ENCODE measurements at places on chromosomes 7 and 10.

DNA sequence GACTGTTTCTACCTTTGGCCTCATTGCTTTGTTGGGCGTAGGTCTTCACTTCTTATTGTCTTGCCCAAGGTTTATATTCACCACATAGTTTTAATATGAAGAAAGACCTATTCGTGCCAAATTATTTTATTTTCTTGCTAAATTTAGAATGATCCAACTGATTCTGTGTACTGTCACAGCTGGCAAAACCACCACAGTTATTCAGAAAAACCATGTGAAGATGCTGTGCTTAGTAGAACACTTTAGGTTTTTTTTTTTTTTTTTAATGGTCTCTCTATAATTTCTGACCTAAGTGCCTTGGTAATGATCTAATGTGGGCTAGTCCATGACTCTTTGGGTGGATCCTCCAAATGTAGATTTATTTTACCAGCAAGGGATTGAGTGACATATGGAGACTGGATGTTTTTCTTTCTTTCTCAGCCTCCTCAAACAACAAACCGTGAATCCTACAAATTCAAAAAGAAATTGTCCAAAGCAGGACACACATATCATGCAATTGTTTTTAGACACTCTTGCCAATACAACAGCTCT lies 243.8 kb downstream of the DYNC1I1 start:
- no peak for DNase-seq

DNA sequence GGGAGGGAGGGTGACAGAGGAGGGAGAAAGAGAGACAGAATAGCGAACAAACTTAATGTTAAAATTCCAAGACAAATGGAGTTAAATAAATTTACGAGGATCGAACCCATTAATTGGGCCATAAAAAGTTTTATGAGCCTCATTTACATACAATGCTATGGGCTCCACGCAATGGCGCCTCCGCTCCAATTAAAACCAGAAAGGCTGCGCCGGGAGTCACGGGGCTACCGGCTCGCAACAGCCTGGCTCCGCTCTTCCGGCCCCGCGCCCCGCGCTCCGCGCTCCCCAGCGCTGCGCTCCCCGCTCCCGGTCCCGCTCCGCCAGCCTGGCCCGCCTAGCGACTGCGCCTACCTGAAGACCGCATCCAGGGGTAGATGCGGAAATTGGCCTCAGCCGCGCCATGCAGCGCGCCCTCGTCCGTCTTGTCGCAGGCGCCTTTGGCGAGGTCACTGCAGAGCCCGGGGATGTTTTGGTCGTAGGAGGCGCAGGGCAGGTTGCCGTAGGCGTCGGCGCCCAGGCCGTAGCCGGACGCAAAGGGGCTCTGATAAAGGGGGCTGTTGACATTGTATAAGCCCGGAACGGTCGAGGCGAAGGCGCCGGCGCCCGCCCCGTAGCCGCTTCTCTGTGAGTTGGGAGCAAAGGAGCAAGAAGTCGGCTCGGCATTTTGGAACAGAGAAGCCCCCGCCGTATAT lies 513 bp downstream of the HOXA7 start:
- no peak for DNase-seq

GRCh38 chr7:118300177-118300576 lies 75.7 kb downstream of the ANKRD7 start:
- no peak for DNase-seq

DNA sequence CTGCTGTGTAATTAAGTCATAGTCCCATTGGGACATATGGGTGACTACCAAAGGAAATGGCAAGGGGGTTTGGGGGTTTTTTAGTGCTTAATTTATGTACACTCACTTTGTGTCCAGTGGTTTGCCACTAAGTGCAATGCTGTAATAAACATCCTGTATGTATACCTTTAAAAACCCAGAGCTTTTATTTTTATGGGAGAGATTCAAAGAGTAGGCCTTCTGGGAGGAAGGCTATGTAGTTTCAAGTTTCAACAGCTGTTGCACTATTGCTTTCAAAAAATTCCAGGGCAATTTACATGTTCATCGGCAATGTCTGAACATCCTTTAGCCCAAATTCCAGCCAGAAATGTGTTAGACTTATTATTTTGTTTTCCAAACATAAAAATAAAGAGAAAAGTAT lies 744.7 kb downstream of the XPNPEP1 start:
- DNase-seq, result no peak

- no peak for DNase-seq
Observed at GRCh38 chr7:135856356-135857144, 107.9 kb upstream of the FAM180A start.

DNA sequence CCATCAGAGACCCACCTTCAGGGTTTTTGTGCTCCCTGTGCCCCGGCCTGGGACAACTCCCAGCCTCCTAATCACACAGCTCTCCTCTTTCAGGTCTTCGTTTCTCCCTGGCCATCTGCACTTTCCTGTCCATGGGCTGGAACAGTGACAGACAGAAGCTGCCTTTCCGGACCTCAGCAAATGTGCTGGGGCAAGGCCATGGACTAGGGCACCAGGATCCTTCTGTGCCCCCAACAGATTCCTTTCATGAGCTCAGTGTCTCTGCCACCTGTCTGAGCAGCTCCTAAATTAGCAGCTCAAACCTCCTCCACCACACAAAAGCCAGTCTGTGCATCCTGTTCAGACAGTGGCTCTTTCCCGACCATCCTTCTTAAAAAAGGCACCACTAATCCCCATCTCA lies 41.9 kb upstream of the FRMD4A start:
- DNase-seq, result no peak

- DNase-seq, result no peak
Observed at GRCh38 chr7:44801890-44802289, 5.4 kb downstream of the PPIA start.

- DNase-seq, result no peak
Observed at GRCh38 chr10:73941300-73941699, 30.4 kb downstream of the PLAU start.

DNA sequence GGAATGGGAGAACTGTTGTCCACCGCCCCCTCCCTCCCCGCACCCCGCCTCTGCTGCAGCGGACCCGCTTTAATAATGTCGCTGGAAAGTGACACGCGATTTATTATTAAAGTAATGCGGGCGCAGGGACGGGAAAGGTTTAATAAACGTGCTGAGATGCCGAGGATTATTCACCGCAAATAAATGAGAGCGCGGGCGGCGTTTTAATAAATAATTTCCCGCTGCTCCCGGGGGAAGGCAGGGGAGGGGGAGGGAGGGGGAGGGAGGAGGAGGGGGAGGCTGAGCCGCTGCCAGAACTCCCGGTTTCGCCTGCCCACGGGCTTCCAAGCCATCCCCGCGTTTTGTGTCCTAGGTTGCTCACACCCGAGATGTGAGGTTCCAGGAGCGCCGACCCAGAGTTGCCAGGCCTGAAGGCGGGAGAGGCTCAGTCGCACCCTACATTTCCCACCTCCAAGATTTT lies 5.1 kb downstream of the KAZALD1 start:
- no peak for DNase-seq

DNA sequence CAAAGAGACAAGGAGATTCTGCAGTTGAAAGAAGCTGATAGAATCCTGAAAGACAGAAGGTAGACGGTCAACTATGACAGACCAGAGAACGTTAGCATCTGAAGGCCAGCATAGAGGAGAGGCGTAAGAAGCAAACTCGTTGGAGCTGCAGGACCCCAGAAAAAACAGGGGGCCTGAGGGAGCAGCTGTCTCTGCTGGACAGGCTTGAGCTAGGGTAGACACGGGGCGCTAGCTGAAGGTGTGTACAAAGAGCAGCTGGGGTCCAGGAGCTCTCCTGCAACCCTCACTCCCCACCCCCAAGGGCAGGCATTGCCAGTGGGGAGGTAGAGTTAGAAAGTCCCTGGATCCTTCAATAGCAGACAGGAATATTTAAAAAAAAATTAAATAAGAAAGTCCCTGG lies 14.6 kb upstream of the GDI2 start:
- no peak for DNase-seq

- peak; percentile 64 for DNase-seq
Observed at GRCh38 chr10:70272925-70273316, 10.9 kb downstream of the NPFFR1 start.

DNA sequence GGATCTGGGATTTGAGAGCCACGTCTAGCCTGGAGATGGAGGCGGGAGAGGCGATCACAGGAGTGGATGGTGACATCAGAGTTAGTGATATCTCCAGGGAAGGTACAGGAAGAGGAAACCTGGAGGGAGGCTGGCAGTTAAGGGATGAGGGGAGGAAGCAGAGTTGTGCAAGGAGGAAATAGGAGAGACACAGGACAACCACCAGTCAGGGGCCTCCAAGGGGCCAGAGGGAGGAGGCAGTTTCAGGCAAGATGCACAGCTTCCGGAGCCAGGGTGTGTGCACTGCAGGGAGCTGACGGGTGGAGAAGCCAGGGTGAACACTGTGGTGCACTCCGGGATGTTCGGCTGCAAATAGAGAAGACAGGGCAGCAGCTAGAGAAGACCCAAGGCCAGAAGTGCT lies 141.2 kb downstream of the GLI3 start:
- DNase-seq, result no peak

DNA sequence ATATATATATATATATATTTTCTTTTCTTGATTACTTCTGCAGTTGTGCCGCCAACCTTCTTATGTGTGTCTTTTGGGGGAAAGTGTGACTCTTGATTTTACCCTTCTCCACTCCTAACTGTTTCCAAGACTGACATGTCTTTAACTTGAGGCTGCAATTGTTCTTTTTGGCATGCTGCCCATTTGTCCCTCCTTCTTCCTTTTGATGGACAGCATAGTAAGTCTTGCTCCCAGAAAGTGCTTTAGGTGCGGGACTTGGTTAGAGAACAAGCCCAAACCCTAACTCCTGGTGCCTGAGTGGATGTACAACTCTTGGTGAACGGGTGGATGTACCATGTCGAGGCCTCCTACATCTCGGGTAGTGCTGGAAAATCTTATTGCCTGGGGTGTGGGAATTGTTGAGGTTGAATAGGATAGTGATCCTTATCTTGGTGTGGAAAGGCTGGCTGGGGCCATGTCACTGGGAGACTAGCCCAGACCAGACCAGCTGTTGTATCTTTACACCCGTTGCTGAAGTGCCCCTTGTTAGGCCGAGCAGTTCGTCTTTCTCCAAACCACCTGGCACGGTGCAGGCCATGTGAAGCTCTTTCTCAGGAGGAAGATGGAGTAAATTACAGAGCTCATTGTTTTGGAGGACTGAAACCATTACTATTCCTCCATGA lies 16.3 kb downstream of the TCF7L2 start:
- DNase-seq, result no peak

DNA sequence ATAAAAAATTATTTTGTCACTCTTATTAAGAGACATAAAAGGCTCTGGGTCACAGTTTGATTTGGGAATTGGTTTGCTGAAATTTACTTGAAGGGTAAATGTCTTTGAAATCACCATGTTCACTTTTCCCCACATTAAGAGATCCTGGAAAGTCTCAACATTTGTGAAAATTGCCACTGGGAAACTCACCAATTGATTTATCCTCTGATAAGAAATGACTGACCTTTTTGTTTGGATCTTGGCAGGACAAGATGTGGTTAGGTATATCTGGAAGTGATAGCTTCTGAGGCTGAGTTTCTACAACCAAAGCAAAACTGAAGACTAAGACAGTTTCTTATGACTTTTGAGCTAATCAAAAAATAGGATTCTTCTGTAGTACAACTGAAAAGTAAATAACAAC lies 107.1 kb upstream of the TMEM106B start:
- no peak for DNase-seq

- DNase-seq, result no peak
Observed at GRCh38 chr10:1255118-1255517, 198.9 kb downstream of the WDR37 start.

GRCh38 chr7:34191771-34192479 lies 286.6 kb downstream of the BMPER start:
- no peak for DNase-seq

DNA sequence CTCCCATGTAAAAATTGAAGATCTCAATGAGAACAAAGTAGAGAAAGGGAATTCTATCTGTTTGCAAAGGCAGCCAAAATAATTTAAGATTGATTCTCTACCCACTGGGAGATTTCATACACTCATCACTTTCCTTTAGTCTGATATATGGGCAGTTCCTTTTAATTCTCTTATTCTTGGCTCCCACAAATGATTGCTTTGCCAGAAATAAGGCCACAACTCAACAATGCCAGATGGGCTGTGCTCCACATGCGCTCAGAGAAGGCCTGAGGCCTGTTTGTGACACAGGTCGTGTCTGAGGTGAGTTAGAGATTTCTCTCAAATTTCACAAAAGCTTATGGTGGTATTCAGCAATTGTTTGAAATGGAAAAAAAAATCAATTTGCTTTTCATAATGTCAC lies 501.9 kb upstream of the SEMA3D start:
- DNase-seq, result no peak

- DNase-seq, result no peak
Observed at GRCh38 chr7:92156990-92157389, 22.0 kb downstream of the LRRD1 start.

DNA sequence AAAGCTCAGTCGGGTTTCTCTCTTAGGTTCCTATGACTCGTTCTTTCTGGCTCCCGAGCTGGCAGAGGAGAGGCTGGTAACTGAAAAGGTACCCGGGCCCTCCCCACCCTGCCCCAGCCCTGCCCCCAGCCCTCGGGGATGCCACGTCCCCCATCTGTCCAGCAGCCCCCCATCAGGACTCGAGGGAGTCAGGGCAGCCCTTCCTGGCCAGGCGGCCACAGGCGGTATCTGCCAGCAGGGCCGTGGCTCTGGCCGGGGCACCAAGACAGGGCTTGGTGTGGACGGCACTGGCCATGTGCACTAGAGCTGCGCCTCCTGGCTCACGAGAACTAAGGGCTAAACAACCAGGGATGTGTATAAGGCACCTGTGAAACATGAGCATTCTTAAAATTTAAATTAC lies 29.7 kb downstream of the KNDC1 start:
- no peak for DNase-seq

- DNase-seq, result no peak
Observed at GRCh38 chr7:99525713-99526440, 21.4 kb downstream of the ZKSCAN5 start.

DNA sequence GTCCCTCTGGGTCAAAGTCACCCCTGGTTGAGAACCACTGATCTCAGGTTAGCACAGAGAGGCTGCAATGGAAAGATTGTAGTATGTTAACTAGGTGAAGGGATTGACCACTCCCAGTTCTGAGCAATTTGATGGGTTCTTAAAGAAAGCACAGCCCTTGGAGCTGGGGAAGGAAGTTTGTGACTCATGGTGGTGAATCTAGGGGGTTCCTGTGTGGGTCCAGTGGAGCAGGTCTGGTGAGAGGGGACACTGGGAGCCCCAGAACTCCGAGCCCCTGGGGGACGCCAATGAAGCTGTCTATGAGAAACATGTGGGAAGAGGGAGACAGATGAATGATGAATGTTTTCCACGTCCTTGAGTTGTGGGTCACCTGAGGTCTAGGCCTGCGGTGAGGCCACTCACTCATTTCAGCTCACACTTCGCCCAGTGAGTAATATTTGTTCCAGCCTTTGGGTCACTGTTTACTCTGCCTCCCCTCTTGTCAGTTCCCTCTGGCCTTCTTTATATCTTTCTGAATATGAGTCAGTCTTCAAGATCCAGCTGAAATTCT lies 341.9 kb downstream of the LRMDA start:
- no peak for DNase-seq

GRCh38 chr7:1351881-1352625 lies 107.2 kb downstream of the MICALL2 start:
- no peak for DNase-seq

DNA sequence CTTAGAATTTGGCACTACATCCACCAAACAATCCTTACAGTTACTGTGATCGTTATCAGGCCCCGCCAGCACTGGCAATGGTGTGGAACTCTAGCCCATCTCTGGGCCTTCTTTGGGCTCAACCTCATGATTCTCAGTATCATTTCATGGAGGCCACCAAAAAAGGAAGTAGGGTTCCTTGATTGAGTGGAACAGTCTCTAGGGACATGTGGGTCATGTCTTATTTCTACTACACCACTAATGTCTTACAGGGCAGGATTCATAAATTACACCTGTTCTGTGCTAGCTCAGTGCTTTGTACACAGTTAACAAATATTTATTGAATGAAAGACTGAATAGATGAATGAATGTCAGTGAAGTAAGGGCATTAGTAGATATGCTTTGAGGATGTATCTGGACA lies 53.9 kb downstream of the AP3M1 start:
- DNase-seq, result peak; percentile 60

All from GM06990 (cell line).